CD4-positive, CD25-positive, alpha-beta regulatory T cell (primary cell): ENCODE measurements at places on chromosomes 11 and 22. TPM values are rescaled to one million over a fixed set of nuclear protein-coding genes. Genes with fewer than 3 reads are reported as not detected.

- DNase-seq: no peak
Observed at GRCh38 chr11:130827451-130828377, 88.6 kb downstream of the SNX19 start.

MUC6 gene
- not detected for polyA plus RNA-seq

DNA sequence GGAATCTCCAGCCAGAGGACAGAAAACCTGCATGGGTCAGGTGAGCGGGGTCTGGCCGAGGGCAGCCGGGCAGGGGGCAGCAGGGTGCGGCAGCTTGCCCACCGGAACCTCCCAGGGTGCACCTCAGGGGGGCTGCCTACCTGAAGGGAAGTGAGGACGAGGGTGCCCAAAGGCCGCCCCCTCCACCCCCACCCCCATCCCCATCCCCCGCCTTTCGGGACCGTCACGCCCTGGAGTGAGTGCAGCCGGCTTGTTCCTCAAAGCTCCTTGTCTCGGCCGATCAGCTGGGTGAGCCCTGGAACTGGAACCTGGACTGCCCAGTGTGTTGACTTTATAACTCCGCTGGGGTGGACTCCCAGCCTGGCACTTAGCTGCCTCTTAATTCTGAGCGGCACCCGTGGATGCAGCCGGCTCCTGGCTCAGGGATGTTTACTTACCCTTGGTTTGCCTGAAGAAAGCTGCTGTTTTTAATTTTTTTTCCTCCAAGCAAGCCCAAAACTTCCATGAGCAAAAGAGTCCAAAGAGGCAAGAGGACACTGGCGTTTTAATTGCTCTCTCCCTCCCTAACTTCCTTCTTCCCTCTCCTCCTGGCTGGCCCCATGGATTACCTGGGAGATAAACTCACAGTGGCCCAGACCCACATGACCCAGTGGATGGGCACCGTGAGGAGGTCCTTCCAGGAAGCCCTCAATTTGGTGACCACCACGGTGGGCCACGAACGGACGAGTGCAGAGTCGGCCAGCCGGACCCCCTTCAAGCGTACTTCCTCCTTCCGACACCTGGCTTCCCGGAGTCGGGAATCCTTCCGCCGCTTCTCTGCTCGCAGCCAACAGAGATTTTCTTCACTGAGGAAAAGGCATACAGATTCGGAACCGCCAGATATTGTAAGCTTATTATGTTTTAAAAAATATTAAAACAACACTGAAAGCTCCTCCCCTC lies 87.8 kb upstream of the CRYBB3 start:
- DNase-seq: no peak

TAGLN gene
- 0.25 TPM for polyA plus RNA-seq

GRCh38 chr11:96235751-96236150 lies 107.2 kb downstream of the MAML2 start:
- DNase-seq: no peak

OR8G5 gene
- polyA plus RNA-seq: not detected

SEPTIN3 gene
- not detected for polyA plus RNA-seq

GRCh38 chr11:111540937-111541253 lies 375 bp downstream of the LAYN start:
- DNase-seq: no peak
